Activated gamma-delta T cell treated with Interleukin-2 at 50 U/mL for 16 hours (primary cell): ENCODE measurements at places on chromosomes 5 and 9.

- no peak for DNase-seq
Observed at GRCh38 chr5:75446068-75446467, 65.4 kb downstream of the CERT1 start.

- peak; percentile 41 for DNase-seq
Observed at GRCh38 chr9:136544964-136545691, 720 bp downstream of the NOTCH1 start.

- DNase-seq = no peak
Observed at GRCh38 chr5:139443831-139444453, 4.6 kb upstream of the DNAJC18 start.

DNA sequence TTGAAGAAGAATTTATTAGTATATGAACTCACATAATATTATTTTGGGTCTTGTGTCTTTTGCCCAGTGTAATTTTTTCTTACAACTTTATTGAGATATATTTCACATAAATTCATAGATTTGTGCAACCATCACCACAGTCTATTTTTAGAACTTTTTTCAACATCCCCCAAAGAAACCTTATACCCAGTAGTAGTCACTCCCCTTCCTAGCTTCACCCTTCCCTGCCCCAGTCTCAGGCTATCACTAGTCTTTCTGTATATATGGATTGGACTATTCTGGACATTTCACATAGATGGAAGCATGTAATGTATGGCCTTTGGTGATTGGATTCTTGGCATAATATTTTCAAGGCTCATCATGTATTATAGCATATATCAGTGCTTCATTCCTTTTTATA is 67.8 kb downstream of the MAN2A1 start:
- DNase-seq = no peak

DNA sequence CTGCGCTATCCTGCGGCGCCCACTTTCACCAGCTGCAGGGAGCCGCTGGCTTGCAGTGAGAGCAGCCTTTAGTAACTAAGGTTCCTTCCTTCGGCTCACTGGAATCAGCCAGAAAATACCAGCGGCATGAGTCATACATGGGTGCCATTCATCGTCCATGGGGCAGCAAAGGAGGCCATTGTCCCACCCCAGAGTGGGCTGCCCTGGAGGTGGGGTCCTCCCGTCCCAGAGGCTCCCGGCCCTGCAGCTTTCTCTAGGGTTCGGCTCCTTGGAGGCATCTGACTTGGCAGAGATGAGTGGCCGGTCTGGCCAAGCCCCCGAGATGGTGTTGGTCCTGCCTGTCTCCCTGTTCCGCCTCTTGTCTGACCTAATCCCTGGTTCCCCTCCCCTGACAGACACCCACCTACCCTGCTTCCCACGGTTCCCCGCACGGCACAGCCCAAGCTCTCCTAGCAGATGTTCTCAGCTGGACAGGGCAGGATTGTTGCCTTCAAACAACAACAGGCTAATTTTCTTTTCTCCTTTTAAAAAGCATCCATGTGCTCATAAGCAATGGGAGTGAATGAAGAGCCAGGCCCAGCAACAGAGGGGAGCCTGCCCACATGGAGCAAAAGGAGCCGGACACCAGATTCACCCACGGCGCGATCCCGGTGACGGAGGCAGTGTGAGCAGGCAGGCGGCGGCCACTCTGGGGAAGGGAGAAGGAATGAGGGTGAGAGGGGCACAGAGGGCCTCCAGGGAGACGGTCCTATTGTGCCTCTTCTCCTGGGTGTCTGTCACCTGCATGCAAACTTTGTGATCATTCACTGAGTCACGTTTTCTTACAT is 97.0 kb upstream of the COL5A1 start:
- DNase-seq = no peak

GRCh38 chr9:136309101-136309801 is 5.4 kb upstream of the CCDC187 start:
- no peak for DNase-seq

GRCh38 chr5:38719916-38720315 is 125.9 kb upstream of the OSMR start:
- no peak for DNase-seq

DNA sequence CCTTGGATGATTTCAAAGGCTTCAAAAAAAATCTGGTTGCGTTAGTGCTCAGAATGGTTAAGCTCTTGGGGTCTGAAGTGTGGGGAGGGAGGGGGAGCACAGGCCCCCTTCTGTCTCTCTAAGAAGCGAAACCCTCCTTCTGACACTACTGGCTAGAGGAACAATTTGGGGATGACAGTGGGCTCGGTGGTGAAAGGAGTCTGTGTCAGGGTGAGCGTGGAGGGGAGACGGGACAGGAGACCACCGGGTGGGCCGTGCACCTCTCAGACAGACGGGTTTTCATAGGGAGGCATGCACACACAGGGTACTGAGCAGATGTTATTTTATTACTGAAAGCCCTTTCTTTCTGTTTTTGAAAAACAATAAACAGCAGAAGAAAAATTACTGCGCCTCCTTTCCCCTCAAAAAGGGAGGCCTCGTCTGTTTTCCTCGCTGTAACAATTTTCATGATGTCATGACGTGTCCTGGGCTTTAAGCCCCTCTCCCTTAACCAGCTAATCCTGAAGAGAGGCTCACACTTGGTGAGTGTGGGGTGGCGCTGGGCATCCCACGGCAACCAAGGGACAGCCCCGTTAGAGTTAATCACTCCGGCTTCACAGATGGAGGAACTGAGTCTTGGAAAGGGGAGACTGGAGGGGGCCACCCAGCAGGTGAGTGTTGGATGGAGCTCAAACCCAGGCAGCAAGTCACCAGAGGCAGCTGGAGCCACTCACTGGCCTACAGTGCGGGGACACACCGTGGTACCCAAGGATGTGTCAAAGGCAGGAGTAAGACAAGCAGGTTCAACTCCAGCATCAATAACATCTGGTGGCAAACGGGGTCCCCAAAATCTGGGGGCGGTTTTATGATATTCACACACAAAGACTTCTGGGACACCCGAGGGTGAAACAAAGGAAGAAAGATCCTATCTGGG is 53.4 kb downstream of the PTCH1 start:
- DNase-seq = no peak

- no peak for DNase-seq
Observed at GRCh38 chr5:72145348-72145747, 38.1 kb downstream of the MAP1B start.

DNA sequence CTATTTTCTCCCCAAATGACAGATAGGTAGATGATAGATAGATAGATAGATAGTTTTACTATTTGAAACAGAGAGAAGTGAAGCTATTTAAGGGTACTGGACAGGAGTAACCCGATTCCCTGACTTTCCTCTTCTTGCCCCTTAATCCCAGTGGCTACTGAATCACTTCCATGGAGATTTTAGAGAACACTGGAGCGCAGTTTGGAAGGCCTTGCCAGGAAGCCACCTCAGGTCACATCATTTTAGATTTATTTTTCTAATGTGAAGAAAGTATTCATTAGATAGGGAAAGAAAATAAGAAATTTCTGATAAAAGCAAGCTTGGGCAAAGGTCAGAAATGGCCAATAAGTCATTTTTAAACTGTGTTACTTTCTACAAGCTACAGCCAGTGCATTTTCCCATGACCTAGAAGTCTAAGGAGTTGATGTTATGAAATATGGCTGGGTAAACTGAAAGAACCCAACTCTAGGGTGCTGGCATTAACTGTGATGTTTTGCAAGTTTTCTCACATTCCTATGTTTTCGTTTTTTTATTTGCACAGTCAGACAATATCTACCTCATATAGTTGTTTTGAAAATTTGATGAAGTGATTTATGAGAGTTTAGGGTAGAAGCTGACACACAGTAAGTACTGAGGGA is 544.7 kb upstream of the PTGER4 start:
- no peak for DNase-seq

DNA sequence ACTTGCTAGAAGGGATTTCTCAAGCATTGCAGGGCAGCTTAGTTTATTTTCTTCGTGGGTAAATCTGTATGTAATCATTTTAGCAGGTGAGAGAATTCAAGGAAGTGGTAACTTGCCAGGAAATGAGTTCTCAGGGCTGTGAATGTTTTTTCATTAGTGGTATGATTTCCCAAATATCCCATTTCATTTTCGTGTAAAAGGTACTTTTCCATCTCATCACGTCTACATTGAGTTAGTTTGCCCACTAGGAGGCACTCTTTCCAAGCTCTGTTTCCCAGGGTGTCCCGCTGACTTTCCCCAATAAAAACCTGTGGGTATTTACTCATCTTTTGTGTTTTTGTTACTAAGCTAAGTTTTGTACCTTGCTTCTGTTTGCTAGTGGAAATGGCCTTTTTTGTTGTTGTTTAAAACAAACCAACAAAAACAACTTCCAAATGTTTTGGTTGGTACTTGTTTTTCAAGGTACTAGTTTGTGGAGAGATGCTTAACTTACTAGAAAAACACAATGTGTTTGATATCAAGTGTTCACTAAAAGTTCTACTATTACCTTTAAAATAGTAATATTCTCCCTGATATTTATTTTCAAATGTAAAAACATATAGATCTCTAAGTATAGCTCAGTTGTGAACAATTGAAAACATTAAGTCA is 373.6 kb downstream of the ADGRV1 start:
- peak; percentile 4 for DNase-seq
